Fibroblast of skin of abdomen (primary cell): ENCODE measurements at places on chromosomes 5 and 9.
A peak's percentile ranks its signal among the peaks of the same experiment; 100 is the strongest.

DNA sequence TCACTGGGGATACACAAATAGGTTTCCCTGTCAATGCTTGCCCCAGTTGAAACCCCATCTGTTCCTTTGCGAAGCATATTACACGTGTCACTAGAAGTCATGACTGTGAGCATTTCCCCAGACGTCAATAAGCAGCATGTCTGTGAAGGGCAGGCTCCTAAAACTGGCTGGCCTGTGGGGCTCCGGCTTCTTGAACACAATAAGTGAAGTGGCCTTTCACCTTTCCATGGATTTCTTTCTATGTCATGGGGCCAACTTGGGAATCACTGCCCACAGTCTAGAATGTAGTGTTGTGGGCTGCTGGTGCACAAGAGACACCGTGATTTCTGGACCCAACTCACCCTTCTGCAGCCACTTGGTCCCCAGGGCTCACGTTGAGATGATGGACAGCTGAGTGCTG is 60.4 kb upstream of the CTSL start:
- no peak for DNase-seq

DNA sequence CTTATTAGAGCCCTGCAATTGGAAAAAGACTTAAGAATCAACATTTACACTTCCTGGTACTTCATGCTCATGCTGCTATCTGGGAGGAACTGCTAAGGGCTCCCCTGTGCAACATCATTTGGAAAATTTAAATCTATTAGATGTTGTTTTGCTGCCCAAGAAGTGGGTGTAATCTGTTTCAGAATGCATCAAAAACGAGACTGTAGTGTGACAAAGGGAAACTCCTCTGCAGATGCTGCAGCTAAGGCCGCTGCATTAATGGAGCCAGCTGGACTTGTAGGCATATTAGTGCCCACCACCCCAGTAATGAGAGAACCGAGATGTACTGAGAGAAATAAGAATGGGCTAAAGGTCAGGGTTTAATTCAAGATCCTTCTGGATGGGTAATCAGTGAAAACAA is 11.1 kb upstream of the PAIP1 start:
- DNase-seq = no peak

- no peak for DNase-seq
Measured at GRCh38 chr5:98179791-98180755, 593.4 kb upstream of the RGMB start.

- DNase-seq = no peak
Measured at GRCh38 chr5:101159006-101159405, 255.9 kb upstream of the ST8SIA4 start.

- DNase-seq = no peak
Measured at GRCh38 chr9:94826644-94827410, 100.3 kb downstream of the AOPEP start.

DNA sequence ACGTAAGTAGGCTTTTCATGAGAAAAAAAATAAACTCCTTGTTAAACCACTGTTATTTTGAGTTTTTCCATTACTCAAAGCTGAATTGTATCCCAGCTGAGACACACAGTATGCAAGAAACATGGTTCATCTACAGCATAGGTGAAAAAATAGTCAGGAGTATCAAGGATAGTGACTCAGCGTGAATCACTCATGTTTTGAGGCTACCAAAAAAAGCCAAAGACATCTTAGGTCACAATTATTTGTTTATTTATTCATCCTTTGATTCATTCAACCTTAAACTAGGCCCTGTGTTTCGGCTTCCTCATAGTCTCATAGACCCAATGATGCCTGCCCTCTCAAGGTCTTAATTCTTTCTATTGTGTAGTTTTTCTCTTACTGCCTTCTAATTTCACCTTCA is 32.9 kb upstream of the STX17 start:
- DNase-seq = peak; percentile 44

DNA sequence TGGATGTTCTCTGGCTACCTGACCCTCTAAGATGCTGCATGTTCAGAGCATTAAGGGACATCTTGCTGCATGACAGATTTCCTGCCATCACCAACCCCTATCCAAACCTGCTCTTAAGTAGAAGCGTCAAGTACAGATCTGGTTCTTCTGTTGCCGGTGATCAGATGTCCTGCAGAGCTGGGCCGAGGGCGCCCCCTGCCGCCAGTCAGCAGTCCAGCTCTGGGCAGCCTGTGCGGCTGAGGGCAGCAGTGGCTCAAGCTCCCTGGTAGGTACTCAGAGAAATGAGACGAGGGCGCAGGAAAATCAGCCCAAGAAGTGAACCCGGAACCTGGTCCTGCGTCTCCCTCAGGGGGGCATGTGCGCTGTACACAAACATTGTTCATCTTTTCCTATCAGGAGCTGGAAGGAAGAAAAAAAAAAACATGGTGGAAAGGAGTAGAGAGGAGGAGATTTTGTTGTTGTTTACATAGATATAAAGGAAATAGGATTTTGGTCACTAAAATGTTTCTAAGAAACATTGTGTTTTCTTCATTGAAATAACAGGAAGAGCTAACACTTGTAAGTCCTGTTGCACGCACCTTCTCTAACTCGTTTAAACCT is 95.8 kb downstream of the CFAP90 start:
- DNase-seq = peak; percentile 17

GRCh38 chr9:22008384-22008716 is 755 bp downstream of the CDKN2B start:
- DNase-seq = no peak

DNA sequence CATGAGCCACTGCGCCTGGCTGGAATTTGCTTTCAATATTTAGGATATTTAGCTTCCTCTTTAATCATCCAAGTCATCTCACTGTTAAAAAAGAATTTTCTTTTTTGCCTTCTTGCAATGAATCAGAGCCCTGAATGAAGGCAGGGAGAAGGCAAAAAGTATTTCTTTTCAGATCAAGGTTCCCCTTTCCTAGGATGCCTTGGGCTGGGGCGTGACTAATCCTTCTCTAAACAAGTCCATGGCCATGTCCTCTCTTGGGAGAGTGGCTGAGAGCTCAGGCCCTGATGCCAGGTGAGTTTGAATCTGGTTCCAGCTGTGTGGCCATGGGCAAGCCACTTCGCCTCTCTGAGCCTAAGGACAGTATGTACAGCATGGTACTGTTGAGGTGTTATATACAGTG is 84.8 kb upstream of the NEURL1B start:
- no peak for DNase-seq

GRCh38 chr9:85702726-85703289 is 38.9 kb downstream of the AGTPBP1 start:
- no peak for DNase-seq

DNA sequence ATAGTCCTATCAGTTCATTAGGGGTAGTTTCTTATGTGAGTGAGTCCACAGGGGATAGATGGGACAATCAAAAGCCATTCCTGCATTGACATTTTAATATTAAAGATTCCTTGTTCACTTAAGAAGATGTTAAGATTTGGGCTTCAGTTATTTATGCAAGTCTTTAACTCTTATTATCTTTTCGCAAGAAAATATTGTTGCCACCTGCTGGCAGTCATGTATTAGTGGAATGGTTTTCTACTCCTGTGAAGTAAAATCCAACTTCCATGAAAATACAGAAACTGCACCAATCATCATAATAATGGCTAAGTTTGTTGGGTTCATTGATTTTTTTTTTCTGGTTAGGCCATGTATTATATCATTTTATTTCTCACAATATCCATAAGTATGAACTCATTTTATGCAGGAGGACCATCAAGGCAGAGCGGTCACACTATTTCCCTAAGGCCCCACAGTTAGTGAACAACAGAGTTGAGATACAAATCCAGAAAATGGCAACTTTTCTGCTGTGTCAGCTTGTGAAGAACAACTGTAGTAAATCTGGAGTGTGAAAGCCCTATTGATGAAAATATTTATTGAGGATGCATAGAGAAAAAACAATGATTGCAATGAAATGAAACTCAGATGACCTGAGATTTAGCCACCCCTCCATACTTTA is 88.5 kb upstream of the TXNDC8 start:
- peak; percentile 31 for DNase-seq

DNA sequence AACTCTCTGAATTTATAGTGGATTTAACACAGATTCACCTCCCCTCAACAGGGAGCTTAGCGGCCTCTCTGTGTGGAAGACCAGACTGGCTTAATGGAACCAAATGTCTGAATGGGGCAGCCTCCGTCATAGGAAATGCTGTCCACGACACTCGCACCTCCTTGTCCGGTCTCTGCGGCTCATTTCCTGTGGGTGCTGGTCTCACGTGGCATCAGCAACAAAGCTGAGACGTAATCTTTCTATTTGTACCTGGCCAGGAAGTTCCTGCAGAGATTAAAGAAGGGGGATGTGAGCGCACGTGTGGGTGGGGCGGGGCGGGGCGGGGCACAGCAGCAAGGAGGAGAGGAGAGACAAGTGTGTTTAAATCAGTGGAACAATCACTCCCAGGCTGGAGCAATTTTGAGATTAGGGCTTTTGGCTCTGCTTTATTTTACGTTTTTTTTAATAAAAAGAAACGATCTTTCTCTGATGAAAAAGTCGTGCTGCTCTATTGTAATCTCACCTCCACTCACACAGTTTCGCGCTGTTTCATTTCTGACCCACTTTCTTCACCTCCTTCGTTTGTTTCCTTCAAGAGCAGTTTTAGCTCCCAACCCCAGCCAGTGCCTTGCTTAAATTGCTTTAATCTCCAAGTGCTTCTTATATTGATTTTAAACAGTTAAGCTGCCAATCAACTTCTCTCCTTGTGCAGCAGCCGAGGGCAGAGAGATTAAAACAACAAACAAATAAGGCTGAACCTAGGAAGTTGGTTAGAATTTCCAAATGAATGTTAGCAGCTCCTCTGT is 132.2 kb upstream of the ASTN2 start:
- no peak for DNase-seq

GRCh38 chr9:112750764-112751055 is 150 bp downstream of the SNX30 start:
- no peak for DNase-seq

DNA sequence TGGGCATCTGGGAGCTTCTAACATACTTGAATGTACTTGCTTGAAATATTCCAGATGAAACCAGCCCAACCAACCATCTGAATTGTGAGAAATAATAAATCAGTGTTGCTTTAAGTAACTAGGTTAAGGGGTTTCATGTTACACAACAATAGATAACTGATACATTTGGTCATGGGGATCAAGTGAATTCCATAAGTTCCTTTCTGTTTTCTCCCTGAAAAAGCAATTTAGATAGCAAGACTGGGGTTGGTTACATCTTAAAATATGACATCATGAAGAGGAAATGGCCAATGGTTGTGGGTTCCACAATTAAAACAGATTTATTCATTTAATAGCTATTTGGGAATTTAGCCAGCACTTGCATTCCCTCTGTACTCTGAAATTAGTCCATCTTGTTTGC is 559.7 kb downstream of the TLR4 start:
- no peak for DNase-seq

DNA sequence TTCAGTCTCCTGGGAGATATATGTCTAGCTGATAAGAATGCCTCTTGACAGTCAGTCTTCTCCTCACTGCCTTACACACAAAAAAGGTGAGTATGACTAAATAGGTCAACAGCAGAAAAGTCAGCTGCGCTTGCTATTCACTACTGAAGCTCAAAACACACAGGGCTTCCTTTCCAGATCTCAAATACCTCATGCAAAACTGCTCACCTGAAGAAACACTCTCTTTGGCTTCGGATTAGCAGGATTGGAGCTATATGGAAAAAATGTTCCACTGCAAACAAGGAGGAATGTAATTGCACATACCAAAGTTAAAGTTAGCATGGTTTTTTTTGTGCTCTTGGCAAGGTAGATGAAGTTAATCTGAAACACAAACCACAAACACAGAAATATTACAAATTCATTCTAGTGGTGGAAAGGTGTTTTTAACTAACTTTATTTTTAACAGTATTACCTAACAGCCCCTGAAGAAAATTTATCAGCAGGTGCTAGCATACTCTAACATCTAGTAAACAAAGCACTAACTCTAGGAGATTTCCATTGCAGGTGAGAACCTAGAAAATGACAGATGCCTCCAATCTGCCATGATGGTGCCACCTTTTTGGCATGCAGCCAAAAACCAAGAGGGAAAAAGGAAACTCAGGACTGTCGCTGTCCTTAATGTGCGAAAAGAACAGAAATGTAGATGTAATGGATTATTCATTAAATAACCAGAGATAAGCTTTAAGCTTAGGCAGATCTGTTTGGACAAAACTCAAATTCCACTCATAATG is 31.8 kb downstream of the ERMP1 start:
- DNase-seq = no peak

- no peak for DNase-seq
Measured at GRCh38 chr9:79254900-79255650, 316.7 kb upstream of the TLE4 start.

GRCh38 chr5:139875957-139876356 is 80.3 kb downstream of the PSD2 start:
- no peak for DNase-seq

- DNase-seq = peak; percentile 14
Measured at GRCh38 chr5:66518753-66519152, 77.4 kb upstream of the MAST4 start.

DNA sequence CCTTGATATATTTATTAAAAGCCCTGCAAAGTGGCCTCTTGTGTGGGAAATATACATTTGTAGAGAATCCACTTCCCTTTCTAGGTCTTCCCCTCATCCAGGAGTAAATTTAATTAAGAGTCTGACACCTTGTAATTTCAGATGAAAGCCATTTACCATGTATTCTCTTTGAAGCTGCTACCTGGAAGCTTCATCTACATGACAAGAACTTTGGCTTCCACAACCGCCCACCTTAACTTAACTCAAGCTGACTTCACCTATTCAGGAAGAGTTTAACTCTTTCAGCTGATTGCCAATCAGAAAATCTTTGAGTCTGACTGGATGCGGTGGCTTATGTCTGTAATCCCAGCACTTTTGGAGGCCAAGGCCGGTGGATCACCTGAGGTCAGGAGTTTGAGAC is 899.9 kb downstream of the TAF11L14 start:
- DNase-seq = no peak

GRCh38 chr5:165495829-165496380 is 1990.5 kb downstream of the MAT2B start:
- peak; percentile 1 for DNase-seq

DNA sequence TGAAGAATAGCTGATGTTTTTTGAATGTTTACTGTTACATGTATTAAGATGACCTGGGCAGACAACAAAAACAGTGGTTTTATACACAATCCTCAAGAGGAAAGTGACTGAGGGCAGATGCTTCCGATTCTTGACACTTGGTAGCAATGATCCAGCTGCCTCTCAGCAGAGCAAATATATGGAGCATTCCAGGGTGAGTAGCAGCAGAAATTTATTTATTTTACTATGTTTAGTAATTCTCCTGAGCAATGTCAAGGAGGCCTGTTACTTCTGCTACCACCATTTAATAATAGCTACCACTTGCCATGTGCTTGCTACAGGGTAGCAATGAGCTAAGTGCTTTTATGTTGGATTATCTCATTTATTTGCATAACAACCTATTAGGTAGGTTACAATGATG is 69.1 kb upstream of the NR3C1 start:
- DNase-seq = no peak
